H7 (cell line): ENCODE measurements at places on chromosomes 6 and 20.
A peak's percentile ranks its signal among the peaks of the same experiment; 100 is the strongest.

DNA sequence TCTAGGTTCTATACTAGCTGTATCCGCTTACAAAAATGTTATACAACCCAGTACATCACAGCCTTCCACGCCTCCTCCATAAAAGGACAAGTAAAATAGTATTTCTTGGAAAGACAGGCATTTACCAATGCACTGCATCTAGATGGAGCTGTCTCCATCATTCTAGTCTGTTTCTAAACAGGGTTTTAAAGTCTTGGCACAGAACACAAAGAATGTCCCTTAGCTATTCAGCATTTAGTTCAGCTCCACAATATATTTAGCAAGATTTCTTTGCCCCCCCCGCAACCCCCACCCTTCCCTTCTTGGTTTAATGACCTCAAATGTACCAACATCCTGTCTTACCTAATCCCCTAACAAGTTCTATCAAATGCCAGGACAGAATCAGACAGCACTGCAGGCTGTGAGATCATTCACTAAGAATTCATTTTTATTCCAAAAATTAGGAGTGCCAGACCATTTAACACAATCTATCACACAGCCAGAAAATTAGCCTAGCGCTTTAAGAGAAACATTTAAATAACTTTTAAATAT, 198.6 kb downstream of the BACH2 start:
- no peak for DNase-seq

- peak; percentile 81 for DNase-seq
These were observed 302.5 kb downstream of the DHX35 start for GRCh38 chr20:39264506-39265172.

GRCh38 chr6:42947950-42948349, 12.6 kb upstream of the GNMT start:
- no peak for DNase-seq

DNA sequence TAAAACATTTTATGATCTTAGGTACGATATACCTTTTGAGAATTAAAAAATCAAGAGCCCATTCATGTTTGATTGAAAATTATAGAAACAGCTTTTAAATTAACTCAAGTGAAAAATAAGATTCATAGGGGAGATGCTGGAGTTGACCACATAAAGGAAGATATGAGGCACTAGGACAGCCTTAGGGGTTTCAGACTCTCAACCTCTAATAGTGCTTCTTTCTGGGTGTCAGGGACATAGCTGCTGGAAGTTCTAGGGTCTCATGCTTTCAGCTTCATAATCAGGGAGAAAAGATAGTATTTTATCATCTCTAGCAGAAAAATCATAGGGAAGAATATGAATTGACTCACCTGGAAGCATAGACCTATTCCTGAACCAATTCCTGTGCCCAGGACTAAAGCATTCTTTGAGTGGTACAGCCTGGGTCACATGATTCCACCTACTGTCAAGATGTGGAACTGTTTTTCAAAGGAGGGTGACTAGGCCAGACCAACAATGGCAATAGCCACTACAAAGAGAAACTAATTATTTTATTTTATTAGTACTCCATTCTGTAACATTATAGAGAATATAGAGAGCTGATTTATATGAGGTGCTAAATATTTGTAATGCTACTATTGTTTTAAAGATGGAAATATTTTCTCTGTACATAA, 27.8 kb upstream of the CENPW start:
- peak; percentile 55 for DNase-seq

DNA sequence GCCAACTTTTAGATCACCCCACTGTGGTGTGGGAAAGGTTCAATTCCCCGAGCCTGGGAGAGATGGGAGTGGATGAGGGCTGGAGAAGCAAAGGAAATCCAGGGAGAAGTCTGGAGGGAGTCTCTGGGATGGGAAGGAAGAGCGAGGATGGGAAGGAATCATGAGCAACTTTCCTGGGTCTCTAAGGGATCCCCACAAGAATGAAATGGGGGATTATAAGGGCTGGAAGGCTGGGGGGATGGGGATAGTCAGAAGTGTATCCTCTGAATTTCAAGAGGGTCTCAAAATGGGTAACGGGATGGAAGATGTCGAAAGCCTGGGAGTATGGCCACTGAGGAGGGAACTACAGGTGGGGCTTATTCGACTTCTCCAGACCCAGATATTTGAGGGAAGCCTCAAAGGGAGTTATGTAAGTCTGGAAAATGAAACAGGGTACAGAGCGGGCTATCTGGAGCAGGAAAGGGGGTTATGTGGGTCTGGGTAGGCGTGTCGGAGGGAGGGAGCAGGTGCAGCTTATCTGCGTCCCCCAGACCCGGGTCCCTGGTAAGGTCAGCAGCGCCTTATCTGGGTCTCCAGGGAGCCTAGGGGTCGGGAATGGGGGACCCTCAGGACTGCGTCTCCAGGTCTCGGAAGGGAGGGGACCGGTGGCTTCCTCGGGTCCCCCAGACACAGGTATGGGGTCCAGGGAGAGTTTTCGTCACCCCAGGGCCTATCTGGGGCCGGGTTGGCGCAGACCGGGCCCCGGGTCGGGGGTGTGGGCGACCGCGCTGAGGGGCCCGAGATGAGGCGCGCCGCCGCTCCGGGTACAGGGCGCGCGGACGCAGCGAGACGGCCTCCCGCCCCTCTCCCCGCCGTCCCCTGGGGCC, 550 bp downstream of the PLAGL2 start:
- DNase-seq = peak; percentile 59

DNA sequence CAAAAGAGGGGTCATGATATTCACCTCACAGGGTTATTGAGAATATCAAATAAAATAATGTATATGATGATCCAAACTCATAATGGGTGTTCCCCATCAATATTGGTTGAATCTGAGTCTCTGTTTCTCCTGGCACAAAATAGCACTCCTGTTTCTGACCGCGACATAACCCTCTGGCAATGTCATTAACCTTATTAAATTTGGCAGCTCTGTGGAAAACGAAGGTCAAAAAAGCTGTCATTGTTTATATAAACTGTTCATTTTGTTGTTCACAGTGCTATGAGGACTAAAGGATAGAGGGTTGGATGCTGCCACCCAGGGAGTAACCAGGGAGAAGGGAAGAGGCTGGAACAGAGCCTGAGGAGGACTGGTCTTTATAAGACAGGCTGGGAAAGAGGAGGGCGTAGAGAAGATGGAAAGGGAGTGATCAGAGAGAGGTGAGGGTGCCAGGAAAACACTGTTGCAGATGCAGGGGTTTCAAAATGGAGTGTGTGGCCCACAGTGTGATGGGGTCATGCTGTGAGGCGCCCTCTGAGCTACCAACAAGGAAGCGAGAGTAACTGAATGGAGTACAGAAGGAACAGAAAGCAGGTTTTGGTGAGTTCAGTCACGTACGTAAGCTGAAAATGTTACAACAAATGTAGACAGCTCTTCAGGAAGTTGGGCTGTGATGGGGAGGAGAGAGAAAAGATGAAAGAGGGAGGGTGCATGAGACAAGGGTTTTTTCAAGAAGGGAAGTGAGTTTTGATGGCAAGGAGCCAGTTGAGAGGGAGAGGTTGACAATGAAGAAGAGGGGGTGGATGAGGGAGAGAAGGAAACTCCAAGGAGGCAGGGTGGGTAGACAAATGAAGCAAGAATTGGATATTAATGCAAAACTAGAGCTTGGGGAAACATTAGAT, 251.6 kb upstream of the TAB2 start:
- DNase-seq = no peak

DNA sequence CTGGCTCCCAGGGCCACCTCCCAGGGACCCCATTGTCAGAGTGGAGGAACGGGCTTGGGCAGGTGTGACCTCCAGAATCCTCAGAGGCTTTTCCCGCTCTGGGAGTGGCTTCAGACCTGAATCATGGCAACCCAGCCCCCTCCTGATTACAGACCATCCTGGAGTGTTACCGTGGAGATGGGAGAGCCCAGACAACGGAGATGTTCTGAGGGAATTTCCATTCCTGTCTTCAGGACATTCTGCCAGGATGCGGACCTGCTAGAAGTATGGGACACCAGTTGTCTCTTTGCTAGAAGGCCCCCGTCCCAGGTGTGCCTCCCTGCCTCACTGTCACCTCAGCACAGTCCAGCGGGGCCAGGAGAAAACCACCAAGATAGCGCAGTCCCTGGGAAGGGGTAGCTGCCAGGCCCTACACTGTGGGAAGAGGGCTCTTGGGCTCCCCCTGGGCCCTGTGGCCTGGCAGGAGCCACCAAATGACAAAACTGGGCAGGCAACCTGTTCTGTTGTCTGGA, 109.9 kb downstream of the PSMB1 start:
- peak; percentile 85 for DNase-seq

GRCh38 chr6:16399158-16399557, 160.8 kb downstream of the GMPR start:
- no peak for DNase-seq

- DNase-seq = no peak
These were observed 312.5 kb upstream of the PLCB4 start for GRCh38 chr20:8756410-8756809.

DNA sequence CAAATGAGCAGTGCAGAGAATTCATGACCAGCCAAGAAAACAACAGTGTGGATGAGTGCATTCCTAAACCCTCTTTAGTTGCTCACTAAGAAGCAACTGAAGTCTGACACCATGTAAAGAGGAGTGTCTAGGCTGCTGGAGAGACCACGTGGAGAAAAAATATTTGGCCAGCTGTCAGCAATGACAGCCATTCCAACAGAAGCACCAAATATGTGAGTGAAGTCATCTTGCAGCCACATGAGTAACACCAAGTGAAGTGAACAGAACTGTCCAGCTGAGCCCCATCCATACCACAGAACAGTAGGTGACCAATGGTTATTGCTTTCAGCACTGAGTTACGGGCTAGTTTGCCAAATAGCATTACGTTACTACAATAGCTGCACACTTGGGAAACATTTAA, 89.4 kb downstream of the TBXT start:
- no peak for DNase-seq

GRCh38 chr20:34922654-34923381, 32.8 kb downstream of the GSS start:
- DNase-seq = no peak

DNA sequence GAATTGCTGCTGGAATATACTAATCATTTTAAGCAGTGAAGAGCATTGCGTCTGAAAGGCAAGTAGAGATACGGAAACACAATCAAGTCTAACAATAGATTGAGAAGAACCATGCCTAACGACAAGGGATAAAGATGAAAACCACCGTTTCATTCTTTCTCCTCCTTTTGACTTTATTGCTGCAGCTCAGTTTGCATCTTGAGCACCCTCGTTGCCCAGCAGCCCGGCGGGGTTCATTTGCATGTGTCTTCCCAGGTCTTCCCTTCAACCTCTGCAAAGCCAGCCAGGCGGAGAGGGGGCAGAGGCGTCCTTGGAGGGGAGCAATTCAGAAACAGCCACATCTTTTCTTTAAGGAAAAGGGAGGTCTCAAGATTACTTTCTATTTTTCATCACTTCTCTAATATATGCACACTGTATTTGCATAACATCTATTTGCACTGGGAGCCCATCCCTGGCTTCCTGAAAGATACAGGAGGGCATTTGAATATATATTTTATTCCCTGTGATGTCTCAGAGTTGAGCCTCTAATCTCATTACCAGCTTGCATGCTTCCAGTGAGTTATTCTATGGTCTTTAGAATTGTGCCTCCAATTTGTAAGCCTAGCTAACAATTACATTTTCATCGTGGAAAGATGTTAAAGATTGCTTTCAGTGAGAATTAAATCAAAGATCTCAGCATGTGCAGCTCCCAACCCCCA, 18.7 kb upstream of the PXDC1 start:
- DNase-seq = peak; percentile 76

DNA sequence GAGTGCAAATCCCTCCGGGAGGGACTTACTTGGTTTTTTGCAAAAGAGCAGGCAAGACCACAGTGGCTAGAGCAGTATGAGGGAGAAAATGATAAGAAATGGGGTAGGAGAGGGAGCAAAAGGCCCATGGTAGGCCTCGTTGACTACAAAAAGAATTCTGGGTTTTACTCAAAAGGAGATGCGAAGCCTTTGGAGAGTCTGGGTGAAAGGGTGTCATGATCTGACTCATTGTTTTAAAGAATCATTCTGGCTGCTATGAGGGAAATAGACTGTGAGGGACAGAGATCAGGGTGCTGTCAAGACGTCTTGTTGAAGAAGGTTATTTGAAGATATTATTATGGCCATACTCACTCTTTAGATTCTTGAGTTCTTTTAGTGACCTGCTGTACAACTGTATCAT, 13.0 kb downstream of the TBC1D32 start:
- no peak for DNase-seq

- no peak for DNase-seq
These were observed at the start of gene BPI for GRCh38 chr20:38303908-38304379. BPI (plus strand) TSS chr20:38304156; CDS start chr20:38304224, 68 bp downstream.

- no peak for DNase-seq
These were observed 25.0 kb downstream of the TTK start for GRCh38 chr6:80029470-80029869.

DNA sequence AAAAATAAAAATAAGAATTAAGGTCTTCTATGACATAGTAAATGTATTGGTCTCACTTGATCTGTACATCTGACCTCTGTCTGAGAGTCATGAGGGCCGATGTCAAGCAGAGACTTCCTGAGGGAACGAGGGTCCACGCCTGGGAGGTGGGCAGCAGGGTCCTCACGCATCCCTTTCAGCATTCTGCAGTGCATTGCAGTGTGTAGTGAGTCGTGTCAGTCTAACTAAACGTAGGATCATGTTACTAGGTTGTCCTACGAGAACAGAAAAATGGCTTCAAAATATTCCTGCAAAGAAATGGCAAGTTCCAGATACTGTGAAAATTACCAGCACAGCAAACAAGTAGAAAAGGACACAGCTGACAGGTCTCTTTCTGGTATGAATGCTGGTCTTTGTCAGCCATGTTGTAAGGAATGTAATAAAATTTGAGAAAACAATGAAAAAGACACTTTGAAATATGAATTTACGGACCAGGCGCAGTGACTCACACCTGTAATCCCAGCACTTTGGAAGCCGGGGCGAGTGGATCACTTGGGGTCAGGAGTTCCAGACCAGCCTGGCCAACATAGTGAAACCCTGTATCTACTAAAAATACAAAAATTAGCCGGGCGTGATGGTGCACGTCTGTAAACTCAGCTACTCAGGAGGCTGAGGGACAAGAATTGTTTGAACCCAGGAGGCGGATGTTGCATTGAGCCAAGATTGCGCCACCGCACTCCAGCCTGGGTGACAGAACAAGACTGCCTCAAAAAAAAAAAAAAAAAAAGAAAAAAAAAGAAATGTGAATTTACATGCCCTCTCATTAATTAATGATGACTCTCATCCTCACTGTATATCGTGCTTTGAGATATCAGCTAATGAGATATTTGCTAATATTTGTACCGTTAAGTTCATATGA, 2.4 kb upstream of the AHCY start:
- DNase-seq = no peak

GRCh38 chr6:81762132-81762531, 9.7 kb upstream of the TENT5A start:
- no peak for DNase-seq

- peak; percentile 91 for DNase-seq
These were observed 55.9 kb upstream of the RREB1 start for GRCh38 chr6:7051780-7052442.
